ENCODE measurements at places on chromosomes 13 and 19. TPM values are rescaled to one million over a fixed set of nuclear protein-coding genes. Genes with fewer than 3 reads are reported as not detected.
A peak's percentile ranks its signal among the peaks of the same experiment; 100 is the strongest.

DNA sequence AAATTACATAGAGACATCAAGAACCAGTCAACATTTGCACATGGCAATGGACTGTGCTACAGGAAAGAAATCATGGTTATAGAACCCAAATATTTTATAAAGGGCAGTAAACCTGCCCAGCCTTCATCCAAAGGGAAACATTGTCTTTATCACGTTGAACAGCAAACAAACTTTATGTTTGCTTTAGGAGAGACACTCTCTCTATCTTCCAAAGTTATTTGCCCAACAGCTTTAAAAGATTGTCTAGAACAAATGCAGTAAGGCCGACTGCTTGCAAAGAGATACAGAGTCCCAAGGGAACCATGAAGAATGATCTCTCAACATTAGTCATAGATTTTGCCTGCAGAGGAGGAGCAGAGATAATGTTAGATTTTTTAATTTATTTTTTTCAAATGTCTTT is 1323.5 kb upstream of the SLC10A2 start:
- no peak for DNase-seq

GRCh38 chr13:48486362-48486761 is 46.5 kb downstream of the RCBTB2 start:
- no peak for DNase-seq

DNA sequence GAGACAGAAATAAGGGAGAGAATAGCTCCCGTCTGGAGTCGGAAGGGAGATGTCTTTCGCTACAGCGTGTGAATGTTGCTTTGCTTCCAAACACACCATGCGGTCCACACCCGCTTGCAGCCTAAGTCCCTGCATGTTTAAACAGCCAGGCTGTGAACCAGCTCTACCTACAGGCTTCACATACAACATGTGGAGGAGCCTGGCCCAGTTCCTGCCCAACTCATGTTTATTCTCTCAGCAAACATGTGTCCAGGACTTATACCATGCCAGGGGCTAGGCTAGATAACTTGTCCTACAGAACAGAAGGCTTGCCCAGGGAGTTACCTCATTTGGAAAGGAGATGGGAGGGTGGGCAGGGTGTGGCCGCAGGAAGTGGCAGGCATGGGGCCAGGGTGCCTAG is 181.5 kb downstream of the FOXO1 start:
- DNase-seq, result no peak

DNA sequence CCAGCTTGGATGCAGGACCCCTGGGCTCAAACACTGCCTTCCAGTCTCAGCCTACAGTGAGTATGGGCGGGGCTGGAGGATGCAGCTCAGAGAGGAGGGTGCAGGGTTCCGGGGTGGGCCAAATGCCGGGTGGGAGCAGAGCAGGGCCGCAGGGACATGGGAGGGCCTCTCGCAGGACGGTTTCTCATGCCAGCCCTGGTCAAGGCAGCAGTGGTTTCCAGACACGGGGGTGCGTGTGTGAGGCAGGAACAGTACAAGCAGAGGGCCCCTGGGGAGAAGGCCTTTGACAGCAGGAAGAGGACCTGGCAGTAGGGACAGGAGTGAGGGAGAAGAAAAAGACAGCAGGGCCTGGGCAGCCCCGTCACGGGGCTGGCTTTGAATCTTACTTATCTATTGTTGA is 34.1 kb downstream of the CRTC1 start:
- no peak for DNase-seq

The TSHZ3 gene
- 1.9 TPM for total RNA-seq

The TLE6 gene
- 0.62 TPM for total RNA-seq

- DNase-seq, result no peak
Measured at GRCh38 chr19:46834121-46834520, 16.5 kb downstream of the AP2S1 start.

- no peak for DNase-seq
Measured at GRCh38 chr13:98415326-98416070, 161.4 kb downstream of the STK24 start.

The MCEMP1 gene
- total RNA-seq, result 0.16 TPM

The NDUFA13 gene
- total RNA-seq, result 201 TPM

DNA sequence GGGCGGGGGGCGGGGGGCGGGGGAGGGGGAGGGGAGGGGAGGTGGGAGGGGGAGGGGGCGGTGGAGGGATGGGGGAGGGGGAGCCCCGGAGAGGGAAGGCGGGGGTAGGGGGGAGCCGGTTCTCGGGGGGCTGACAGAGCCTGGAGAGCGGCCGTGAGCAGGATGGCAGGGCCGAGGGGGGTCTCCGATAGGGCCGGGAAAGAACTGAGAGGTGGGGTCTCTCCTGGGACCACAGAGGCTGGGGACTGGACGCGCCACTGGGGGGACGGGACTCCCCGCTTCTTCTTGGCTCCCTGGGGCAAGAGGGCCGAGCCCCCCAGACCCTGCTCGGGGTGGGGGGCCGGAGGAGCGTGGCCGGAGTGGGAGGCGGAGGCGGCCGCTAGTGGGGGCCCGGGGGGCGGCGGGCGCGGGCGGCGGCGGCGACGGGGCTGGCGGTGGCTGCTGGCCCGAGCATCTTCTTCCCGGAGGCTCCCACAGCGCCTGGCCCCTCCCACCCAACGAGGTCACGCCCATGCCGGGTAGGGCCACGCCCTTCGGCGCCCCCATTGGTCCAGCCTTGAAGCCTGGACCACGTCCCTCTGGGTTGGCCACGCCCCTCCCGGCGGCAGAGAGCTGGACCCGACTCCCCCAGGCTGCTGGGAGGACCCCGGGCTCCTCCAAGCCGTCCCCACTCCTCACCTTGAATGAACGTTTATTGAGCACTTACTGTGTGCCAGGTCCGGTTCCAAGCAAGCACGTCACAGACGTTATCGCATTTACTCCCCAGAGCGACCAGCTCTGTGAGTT is at the start of gene NOVA2:
NOVA2 (minus strand) TSS at position 313 of the 786 bp plus-strand sequence. CDS start 514 bp downstream, outside the sequence.
- peak; percentile 29 for DNase-seq

GRCh38 chr19:13097033-13097462 is 5.6 kb downstream of the LYL1 start:
- no peak for DNase-seq

DNA sequence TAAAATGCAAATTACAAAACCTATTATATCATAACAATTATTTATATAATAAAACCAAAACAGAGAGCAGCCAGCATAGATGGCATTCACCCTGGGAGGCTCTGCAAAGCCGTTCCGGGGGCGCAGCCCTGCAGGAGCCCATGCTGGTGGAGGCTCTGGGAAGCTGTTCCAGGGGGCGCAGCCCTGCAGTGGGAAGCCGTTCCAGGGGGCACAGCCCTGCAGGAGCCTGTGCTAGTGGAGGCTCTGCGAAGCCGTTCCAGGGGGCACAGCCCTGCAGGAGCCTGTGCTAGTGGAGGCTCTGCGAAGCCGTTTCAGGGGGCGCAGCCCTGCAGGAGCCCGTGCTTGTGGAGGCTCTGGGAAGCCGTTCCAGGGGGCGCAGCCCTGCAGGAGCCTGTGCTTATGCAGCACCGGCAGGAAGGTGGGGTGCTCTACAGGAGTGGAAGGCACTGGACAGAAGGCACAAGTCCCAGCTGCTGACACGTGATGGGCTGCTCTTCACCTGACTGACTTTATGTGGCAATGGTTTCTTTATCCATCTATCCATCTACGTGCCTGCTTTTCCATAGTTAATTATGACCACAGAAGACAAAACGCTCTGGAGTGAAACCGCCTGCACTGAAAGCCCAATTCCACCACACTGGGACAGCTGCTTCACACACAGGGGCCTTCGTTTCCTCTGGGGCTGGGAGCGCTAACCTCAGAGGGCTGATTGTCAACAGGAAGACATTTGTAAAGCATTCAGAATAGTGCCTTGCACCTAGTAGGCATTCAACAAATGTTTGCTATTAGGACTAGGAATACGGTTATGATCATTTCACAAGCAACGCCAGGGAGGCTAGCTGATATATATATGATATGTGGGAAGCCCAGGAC is 23.7 kb downstream of the PCID2 start:
- DNase-seq, result no peak

The UBE2L5 gene
- total RNA-seq, result not detected

The NCCRP1 gene
- not detected for total RNA-seq

DNA sequence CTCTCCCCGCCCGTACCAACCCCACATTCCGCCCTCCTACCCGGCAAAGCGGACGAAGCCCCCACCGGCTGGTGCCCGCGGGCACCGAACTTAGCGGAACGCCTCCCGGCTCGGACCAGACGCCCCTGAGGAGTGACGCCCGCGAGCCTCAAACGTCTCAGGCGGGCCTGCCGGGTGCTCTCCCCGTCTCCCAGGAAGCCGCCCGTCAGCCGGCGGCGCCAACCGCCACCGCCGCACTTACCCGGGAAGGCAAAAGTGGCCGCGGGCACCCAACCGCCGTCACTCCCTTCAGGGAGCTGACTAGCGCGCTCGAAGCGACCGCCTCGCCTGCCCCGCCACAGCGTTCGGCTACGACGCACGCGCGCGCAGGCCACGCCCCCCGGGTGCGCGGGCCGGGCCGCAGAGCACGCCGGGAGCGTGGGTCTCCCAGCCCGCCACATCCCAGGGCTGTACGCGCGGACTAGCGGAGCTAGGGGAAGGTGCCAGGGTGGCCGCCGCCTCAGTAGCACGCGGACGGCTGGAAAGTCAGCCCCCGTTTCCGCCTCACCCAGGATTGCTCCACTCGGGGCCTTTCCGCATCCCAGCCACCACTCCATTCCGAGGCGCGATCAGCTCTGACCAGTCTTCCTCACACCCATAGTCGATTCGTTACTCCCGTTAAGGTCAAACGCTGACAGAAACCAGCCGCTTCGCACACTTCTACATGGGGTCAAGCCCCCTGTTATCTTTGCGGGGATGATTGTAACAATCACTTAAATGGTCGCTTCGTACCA is at the start of gene TEX30:
TEX30 (minus strand) TSS at position 346 of the 773 bp plus-strand sequence. CDS start 3,760 bp downstream, outside the sequence.
- DNase-seq, result peak; percentile 50

DNA sequence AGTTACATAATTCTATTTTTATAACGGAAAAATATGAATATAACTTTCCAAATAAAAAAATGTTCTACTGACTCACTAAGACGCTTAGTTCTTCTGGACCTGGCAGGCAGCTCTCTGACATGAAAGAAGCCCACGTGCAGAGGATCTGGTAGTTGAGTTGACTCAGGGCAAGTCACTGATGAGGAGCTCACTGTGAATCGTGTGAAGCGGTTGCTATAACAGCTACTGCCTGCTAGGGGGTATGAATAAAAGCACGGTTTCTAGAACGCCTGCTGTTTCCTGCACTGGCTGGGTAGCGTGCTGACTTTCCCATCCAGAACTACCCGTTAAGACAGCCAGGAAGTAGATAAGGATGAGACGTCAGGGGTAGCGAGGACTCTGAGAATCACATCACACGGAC is 54.7 kb upstream of the WASF3 start:
- DNase-seq, result peak; percentile 37

GRCh38 chr19:16788479-16788878 is 40.7 kb upstream of the SIN3B start:
- no peak for DNase-seq

The CATSPERD gene
- not detected for total RNA-seq

Data from gastrocnemius medialis (tissue), 4 donors.